Esophagus muscularis mucosa (tissue), 4 donors: ENCODE measurements at places on chromosomes 1 and 21. TPM values are rescaled to one million over a fixed set of nuclear protein-coding genes. Genes with fewer than 3 reads are reported as not detected.
A peak's percentile ranks its signal among the peaks of the same experiment; 100 is the strongest.

The CFHR5 gene
- not detected for total RNA-seq

The NLRP3 gene
- 1.5 TPM for total RNA-seq

The FAM151A gene
- total RNA-seq = not detected

The ADGRB2 gene
- total RNA-seq = 4.2 TPM

The PRDM16 gene
- 4.4 TPM for total RNA-seq

The GBP6 gene
- total RNA-seq = under 0.01 TPM

The PSMB4 gene
- 245 TPM for total RNA-seq

The TMEM269 gene
- not detected for total RNA-seq

The GPR153 gene
- 8.3 TPM for total RNA-seq

The ARF1 gene
- 392 TPM for total RNA-seq

DNA sequence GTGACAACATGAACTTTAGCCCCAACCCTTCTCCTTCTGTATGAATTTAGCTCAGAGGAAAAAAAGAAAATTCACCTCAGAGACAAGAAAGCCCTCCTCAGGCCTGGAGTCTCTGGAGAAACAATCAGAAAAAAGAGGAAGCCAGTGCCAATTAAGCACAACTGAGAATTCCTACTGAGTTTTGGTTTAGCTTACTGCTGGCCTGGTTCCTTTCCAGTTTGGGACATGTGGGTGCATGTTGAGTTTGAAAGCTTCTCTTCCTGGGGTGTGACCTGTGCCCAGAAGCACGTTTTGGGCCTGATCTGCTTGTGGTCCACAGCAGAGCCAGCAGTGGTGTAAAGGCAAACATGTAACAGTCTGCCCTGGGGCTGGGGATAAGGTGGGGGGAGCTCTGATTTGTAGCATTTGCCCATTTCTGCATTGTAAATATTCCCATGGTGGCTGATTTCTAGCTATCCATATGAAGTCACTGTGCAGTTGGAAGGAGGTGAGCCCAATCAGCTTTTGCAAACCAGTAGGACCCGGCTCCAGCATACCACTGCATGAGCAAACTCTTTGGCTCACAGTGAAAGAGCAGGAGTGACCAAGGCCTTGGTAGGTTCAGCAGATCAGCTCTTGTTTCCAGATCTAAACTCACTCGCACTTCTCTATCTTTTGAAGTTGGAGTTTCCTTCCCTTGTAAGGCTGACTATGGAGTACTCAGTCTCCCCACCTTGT, 4.7 kb upstream of the THEM5 start:
- DNase-seq = no peak

- no peak for DNase-seq
These were observed 38.3 kb upstream of the GJA5 start for GRCh38 chr1:147798731-147799130.

GRCh38 chr1:85582687-85583591, 2.4 kb downstream of the CCN1 start:
- peak; percentile 78 for DNase-seq

- no peak for DNase-seq
These were observed 70.3 kb upstream of the KCNK1 start for GRCh38 chr1:233543338-233544255.

- DNase-seq = no peak
These were observed 24.4 kb downstream of the SNAP47 start for GRCh38 chr1:227759341-227760300.

- DNase-seq = no peak
These were observed 63.3 kb upstream of the ZC3H11B start for GRCh38 chr1:219676012-219676765.

DNA sequence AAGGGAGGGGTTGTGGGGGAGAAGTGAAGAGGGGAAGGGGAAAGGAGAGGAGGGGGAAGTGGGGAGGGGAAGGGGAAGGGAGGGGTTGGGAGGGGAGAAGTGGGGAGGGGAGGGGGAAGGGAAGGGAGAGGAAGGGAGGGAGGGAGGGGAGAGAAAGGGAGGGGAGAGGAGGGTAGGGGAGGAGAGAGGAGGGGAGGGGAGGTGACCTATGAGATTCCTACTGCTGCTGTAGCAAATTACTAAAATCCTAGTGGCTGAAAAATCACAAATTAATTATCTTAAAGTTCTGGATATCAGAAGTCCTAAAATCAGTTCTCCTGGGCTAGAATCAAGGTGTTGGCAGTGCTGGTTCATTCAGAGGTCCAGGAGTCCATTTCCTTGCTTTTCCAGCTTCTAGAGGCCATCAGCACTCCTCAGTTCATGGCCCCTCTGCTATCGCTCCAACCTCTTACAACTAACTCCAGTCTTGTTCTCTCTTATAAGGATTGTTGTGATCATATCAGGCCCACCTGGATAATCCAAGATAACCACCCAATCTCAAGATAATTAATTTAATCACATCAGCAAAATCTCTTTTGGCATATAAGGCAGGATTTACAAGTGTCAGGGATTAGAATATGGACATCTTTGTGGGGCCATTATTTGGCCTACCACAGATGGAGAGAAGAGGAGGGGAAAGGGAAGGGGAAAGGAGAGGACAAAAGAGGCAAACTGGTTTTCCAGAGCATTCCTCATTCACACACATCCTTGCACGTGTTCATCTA, 30.4 kb upstream of the KANK4 start:
- DNase-seq = no peak
